ENCODE measurements at places on chromosomes 1 and 21.

GRCh38 chr1:180881806-180882509 is 30.7 kb upstream of the KIAA1614 start:
- H3K4me1 ChIP-seq = peaks cover 2% of the 10 kb centered on the region
- no peak for DNase-seq
- no peaks in the 10 kb centered on the region for H3K27me3 ChIP-seq
- H3K27ac ChIP-seq = no peak overlapping the region
- peaks cover 2% of the 10 kb centered on the region for H3K36me3 ChIP-seq

DNA sequence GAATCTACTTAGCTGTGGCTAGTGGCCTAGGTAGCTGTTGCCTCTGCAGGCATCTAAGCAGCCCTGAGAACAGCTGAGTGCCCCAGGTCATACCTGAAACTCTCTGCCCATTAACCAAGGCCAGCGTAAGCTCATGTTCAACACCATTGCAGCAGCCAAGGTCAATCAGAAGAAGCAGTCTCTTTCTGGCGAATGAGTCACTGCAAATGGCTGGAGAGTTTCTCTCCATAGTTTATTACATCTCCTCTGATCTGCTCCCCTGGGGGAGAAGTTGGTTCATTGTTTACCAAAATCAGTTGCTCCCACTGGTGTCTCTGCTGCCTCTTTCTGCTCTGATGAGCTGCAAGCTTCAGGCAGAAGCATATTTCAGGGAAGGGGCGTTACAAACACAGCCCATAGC is 6.9 kb upstream of the BCL9 start:
- DNase-seq = no peak
- peak overlapping the region; percentile 71 for H3K27ac ChIP-seq
- H3K36me3 ChIP-seq = no peaks in the 10 kb centered on the region
- no peaks in the 10 kb centered on the region for H3K27me3 ChIP-seq
- H3K4me3 ChIP-seq = no peak overlapping the region
- H3K4me1 ChIP-seq = peaks cover 8% of the 10 kb centered on the region

DNA sequence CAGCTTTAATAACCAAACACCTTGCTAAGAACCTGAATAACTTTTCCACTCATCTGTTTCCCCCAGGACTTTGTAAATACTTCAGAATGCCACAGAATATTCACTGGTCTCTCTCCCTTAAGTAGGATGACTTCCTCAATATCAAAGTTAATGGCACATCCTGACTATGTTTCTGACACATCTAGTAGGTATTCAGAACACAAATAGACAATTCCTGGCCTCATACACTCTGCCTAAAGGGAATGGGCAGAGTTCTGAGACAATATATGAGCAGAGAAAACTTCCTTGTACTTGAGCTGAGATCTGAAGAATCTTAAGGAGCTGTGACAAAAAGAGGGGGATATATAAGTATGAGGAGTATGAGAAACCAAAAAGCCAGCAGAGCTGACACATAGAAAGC is 34.8 kb downstream of the ANKRD13C start:
- H3K4me3 ChIP-seq = no peak overlapping the region
- H3K27ac ChIP-seq = no peak overlapping the region
- no peak for DNase-seq
- H3K4me1 ChIP-seq = peaks cover 4% of the 10 kb centered on the region

DNA sequence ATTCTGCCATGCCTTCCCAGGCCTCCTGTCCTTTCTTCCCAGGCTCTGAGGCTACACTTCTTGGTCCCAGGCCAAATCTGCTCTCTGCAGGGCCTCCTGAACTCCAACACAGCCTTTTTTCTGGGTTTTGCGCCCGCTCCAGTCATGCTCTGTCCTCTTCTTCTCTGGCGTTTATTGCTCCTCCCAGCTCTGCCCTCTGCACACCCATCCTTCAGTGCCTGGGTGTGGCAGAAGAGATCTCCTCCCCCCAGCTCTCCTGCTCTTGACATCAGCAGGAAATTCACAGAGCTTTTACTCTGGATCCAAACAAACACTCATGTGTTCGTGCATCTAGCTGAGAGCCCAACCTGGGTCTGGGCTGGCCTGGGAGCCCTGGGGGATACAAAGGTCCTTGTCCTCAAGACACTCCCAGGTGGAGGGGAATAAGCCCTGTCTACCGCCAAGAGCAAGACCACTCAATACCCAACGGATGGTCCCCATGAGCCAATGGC is 22.9 kb upstream of the EPS8L3 start:
- peaks cover 90% of the 10 kb centered on the region for H3K4me1 ChIP-seq
- peak; percentile 10 for DNase-seq

DNA sequence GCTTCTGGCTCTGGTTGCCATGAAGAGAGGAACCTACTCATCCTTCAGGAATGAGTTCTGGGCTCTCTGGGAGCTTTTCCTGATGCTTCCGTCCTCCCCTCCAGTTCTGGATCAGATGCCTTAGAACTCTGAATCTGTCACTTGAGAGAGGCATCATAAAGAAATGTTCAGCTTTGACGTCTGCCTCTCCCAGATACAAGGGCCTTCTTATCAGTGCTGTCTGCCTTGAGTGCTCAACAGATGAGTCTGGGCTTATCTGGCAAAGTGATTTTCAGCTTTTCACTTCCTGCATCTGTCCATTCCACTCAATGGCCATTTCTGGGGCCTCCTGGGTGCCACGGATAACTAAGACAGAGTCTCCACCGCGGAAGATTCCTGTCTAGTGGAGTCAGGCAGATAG is 12.3 kb upstream of the OTUD3 start:
- H3K36me3 ChIP-seq = no peaks in the 10 kb centered on the region
- H3K4me1 ChIP-seq = no peaks in the 10 kb centered on the region

GRCh38 chr1:50700621-50701020 is 259.4 kb downstream of the FAF1 start:
- DNase-seq = no peak
- no peaks in the 10 kb centered on the region for H3K27me3 ChIP-seq
- no peak overlapping the region for H3K27ac ChIP-seq
- H3K36me3 ChIP-seq = no peaks in the 10 kb centered on the region

GRCh38 chr1:16032388-16033102 is 10.7 kb downstream of the CLCNKA start:
- no peaks in the 10 kb centered on the region for H3K36me3 ChIP-seq
- peak overlapping the region; percentile 41 for H3K27ac ChIP-seq
- H3K4me1 ChIP-seq = peaks cover 9% of the 10 kb centered on the region
- DNase-seq = peak; percentile 83
- no peak overlapping the region for H3K4me3 ChIP-seq

DNA sequence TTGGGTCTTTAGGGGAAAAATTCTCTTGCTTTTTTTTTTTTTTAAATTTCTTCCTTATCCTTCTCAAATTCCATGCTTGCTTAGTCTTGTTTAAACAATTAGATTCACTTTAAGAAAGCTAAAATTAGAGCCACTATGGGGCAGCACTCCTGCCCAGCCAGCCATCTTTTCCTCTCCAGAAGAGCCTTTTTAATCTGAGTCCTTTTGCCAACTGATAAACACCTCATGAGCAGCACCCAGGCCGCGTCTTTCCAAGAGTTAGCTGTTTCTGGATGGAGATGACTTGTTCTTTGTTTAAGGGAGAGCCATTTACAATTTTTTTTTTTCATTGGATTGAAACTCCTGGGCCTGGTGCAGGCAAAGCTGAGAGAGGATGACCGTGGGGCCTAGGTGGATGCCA is 53.3 kb upstream of the TSPAN2 start:
- H3K27me3 ChIP-seq = peaks cover 11% of the 10 kb centered on the region
- peaks cover 7% of the 10 kb centered on the region for H3K4me1 ChIP-seq
- H3K36me3 ChIP-seq = no peaks in the 10 kb centered on the region
- DNase-seq = no peak
- peak overlapping the region; percentile 20 for H3K27ac ChIP-seq

- peak; percentile 56 for DNase-seq
- H3K4me1 ChIP-seq = peaks cover 10% of the 10 kb centered on the region
Observed at GRCh38 chr1:19644681-19645410, 735 bp downstream of the NBL1 start.

- H3K4me3 ChIP-seq = no peak overlapping the region
- peaks cover 77% of the 10 kb centered on the region for H3K27me3 ChIP-seq
- DNase-seq = no peak
- H3K36me3 ChIP-seq = no peaks in the 10 kb centered on the region
- H3K4me1 ChIP-seq = peaks cover 18% of the 10 kb centered on the region
Observed at GRCh38 chr1:15384301-15384901, 25.3 kb upstream of the EFHD2 start.

GRCh38 chr1:172605641-172606040 is 53.3 kb upstream of the FASLG start:
- DNase-seq = no peak
- H3K36me3 ChIP-seq = peaks cover 34% of the 10 kb centered on the region
- no peaks in the 10 kb centered on the region for H3K27me3 ChIP-seq
- H3K27ac ChIP-seq = no peak overlapping the region

DNA sequence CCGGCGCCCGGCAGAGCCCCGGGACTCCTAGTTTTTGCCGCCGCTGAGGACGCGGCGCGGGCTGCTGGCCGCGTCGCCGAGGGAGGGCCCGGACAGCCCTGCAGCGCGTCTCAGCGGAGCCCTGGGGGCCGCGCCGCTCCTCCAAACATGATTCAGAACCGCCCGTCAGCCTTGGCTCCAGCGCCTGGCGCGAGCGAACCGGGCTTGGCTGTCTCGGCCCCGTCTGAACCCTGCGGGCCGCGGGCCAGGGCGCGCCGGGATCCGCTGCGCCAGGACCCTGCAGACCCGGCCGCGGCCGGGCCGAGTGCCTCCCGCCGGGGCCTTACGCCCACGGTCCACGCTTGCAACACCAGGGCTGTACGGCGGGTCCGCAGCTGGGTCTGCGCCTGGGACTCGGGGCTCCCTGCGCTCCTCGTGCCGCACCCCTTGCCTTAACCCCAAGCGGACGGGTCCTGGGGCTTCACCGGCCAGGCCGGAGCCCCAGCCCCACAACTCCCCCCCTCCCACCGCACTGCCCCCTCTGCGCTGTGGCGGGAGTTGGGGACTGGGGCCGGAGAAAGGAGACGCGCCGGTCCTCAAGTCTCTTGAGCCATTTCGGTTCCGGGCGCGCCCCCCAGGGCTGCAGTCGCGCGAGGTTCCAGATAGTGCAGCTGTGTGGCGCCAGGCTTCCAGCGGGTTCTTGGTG is 48.4 kb upstream of the CD34 start:
- H3K4me3 ChIP-seq = peak overlapping the region; percentile 72
- peak; percentile 37 for DNase-seq
- H3K36me3 ChIP-seq = peaks cover 2% of the 10 kb centered on the region
- peaks cover 75% of the 10 kb centered on the region for H3K27me3 ChIP-seq
- H3K27ac ChIP-seq = no peak overlapping the region

GRCh38 chr1:232923739-232924386 is 26.5 kb upstream of the NTPCR start:
- H3K27ac ChIP-seq = no peak overlapping the region
- H3K4me1 ChIP-seq = peaks cover 20% of the 10 kb centered on the region
- no peak overlapping the region for H3K4me3 ChIP-seq
- H3K27me3 ChIP-seq = no peaks in the 10 kb centered on the region
- H3K36me3 ChIP-seq = no peaks in the 10 kb centered on the region

GRCh38 chr1:180534214-180534613 is 24.6 kb upstream of the OVAAL start:
- peaks cover 32% of the 10 kb centered on the region for H3K4me1 ChIP-seq
- no peak overlapping the region for H3K27ac ChIP-seq
- no peak overlapping the region for H3K4me3 ChIP-seq
- no peaks in the 10 kb centered on the region for H3K36me3 ChIP-seq

DNA sequence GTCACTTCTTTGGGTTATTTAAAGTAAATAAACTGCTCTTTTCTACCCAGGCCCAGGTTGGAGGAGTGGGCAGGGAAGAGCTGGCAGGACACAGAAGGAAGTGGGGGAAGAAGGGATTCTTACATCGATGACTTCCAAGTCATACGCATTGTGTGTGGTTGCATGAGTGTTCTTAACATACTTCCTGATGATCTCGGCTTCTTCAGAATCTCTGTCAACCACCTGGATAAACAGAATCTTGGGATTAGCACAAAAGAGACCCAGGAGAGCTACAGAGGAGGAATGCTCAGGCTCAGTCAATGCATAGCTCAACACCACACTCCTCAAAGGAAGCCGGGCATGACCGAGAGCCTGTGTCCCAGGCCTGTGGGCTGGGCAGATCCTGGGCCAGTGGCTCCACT is 42.1 kb downstream of the PARP1 start:
- no peak overlapping the region for H3K4me3 ChIP-seq
- peaks cover 47% of the 10 kb centered on the region for H3K36me3 ChIP-seq
- H3K27ac ChIP-seq = no peak overlapping the region

- peaks cover 27% of the 10 kb centered on the region for H3K36me3 ChIP-seq
- no peaks in the 10 kb centered on the region for H3K4me1 ChIP-seq
- H3K4me3 ChIP-seq = no peak overlapping the region
- no peak for DNase-seq
Observed at GRCh38 chr1:218324226-218324580, 20.9 kb upstream of the TGFB2 start.

- peak; percentile 64 for DNase-seq
- H3K4me3 ChIP-seq = peak overlapping the region; percentile 97
- peaks cover 3% of the 10 kb centered on the region for H3K27me3 ChIP-seq
- peak overlapping the region; percentile 99 for H3K27ac ChIP-seq
- H3K36me3 ChIP-seq = peaks cover 12% of the 10 kb centered on the region
Observed at GRCh38 chr1:85577419-85578320, 2.9 kb upstream of the CCN1 start.

DNA sequence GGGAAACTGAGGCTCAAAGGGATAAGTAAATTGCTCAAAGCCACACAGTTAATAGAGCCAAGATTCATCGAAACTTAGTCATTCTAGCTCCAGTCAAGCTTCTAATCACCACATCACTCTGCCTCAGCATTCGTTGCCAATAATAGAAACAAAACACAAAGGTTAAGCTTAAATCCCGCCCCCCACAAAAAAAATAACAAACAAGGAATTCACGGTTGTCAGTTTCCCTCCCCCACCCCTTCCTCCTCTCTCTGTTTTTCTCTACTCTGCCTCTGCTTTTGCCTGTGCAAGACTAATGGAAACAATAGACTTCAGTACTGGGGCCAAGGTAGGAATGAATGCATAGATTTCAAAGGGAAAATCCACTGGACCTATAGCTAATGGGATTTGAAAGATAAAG is 70.7 kb upstream of the ZNF644 start:
- no peaks in the 10 kb centered on the region for H3K36me3 ChIP-seq
- peak overlapping the region; percentile 31 for H3K27ac ChIP-seq
- H3K4me1 ChIP-seq = peaks cover 10% of the 10 kb centered on the region
- H3K4me3 ChIP-seq = no peak overlapping the region

DNA sequence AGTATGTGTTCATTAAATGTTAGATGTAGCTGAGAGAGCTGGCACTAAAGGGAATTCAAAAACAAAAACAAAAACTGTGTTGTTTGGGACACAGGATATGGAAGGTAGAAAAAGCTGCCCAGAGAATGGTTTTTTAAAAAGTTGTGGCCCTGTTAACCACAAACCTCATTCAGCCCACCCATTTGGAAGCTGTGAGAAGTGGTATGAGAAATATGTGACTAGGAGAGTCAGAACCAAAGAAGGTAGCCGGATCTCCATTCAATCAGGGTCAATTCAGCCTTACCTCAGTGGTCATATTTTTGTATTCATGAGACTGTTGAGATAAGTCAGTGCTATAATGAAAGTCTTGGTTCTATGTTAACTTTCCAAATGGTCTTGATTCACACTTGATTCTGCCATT is 29.8 kb upstream of the CACYBP start:
- H3K36me3 ChIP-seq = peaks cover 9% of the 10 kb centered on the region
- no peak overlapping the region for H3K4me3 ChIP-seq
- H3K27me3 ChIP-seq = no peaks in the 10 kb centered on the region
- H3K4me1 ChIP-seq = peaks cover 47% of the 10 kb centered on the region

- no peaks in the 10 kb centered on the region for H3K27me3 ChIP-seq
- no peaks in the 10 kb centered on the region for H3K36me3 ChIP-seq
- no peak for DNase-seq
- H3K4me3 ChIP-seq = no peak within 1 kb of the TSS
- no peak within 1 kb of the TSS for H3K27ac ChIP-seq
- no peaks in the 10 kb centered on the region for H3K4me1 ChIP-seq
Observed at GRCh38 chr1:170935231-170935630, at the start of gene MROH9. MROH9 (plus strand) TSS chr1:170935534; CDS start chr1:170945557, 10,023 bp downstream.

All from mesothelial cell of epicardium (in vitro differentiated cells).